ENCODE measurements at places on chromosomes 6 and 20.

GRCh38 chr20:5735845-5736510, 14.2 kb upstream of the SHLD1 start:
- DNase-seq = no peak

GRCh38 chr6:103699769-103700168, 1160.0 kb downstream of the HACE1 start:
- DNase-seq = no peak

GRCh38 chr6:134585517-134585873, 267.6 kb upstream of the SGK1 start:
- no peak for DNase-seq

- DNase-seq = peak; percentile 11
Measured at GRCh38 chr6:12637960-12638641, 78.5 kb upstream of the PHACTR1 start.

DNA sequence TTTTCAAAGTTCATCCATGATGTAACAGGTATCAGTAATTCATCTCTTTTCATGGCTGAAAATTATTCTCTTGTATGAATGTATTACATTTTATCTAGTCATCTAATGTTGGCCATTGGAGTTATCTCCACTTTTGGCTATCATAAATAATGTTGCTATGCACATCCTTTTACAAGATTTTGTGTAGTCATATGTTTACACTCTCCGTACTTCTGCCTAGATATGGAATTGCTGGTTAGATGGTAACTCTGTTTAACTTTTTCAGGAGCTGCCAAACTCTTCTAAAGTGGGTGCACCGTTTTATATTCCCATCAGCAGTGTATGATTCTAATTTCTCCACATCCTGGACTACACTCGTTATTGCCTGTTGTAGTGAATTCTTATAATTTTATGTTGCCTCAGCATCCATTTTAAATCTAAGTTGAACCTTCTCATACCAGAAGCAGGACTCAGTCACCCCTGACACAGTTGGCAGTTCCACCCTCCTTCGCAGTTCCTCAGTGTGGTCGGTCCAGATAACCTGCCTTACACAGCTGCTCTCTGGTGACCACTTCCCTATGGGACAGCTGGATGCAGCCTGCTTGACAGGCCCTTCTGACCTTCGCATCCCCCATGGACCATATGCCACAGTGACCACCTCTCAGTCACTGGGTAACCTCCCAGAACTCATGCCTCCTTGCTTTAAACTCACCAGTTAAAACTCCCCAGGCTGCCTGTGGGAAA, 33.9 kb downstream of the KIZ start:
- no peak for DNase-seq

GRCh38 chr20:41299899-41300298, 17.6 kb downstream of the ZHX3 start:
- DNase-seq = no peak

DNA sequence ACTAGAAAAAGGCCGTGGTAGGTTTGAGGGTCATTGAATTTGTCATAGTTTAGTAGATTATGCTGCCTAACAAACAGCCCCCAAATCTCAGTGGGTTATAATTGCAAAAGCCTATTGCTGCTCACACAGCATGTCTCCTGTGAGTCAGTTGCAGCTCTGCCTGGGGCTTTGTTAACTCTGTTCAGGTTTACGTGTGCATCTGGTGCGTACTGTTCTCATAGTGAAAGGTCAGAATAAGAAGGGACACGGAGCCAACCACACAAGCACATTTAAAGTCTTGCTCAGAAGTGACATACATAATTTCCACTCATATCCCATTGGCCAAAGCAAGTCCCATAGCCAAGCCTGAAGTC, 48.1 kb upstream of the BMP2 start:
- DNase-seq = no peak

DNA sequence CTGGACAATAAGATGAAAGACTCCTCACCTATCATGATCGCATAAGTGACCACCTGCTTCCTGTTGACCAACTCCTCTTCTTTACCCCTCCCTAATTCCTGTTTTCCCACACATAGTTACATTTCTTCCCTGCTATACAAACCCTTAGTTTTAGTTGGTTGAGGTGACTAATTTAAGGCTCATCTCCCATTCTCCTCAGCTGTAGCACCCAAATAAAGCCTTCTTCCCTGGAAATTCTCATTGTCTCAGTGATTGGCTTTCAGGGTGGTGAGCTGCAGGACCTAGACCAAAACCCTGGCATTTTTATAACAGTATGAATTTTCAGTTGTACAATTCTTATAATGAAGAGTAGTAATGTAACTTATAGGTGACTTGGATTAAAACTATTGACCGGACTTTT, 2.1 kb downstream of the FKBP1C start:
- no peak for DNase-seq

GRCh38 chr6:30481211-30481964, 7.9 kb upstream of the HLA-E start:
- DNase-seq = no peak

GRCh38 chr6:27838945-27839625, 73.1 kb downstream of the OR2B2 start:
- no peak for DNase-seq

DNA sequence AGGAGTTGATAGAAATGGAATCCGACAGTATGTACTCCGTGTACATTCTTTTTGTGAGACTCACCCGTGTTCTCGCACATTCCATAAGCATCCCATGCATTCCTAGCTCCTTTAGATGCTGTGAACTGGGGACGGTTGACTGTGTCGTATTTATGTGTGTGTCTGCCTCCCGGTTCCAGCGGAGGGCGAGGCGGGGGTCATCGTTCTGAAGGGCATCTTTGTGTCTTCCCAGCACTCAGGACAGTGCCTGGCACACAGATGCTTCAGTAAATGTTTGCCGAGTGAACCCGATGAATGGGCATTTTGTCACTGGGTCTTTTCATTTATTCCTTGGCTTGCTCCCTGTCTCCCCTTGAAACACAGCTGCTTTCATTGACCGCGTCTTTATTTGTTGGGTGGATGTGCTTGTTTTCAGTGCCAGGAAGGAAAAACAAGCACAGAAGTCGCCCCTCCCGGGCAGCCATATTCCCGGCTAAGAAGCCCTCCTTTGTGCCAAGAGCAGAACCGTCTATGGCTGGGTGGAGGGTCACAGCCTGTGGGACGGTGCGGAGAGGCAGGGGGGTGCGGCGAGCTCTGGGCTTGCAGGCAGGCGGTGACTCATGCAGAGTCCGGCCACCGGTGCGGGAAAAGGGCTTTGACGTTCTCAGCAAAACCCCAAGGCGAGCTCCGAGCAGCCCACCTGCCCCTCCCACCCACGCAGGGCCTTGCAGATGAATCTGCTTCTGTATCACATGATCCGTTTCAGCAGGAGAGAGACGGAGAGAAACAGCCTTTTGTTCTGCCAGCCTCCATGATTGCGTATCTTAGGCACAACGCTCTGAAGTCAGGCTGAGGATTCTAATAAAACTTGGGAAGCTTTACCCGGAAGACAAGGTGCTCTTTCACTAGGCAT, 11.2 kb upstream of the PSMG4 start:
- no peak for DNase-seq

DNA sequence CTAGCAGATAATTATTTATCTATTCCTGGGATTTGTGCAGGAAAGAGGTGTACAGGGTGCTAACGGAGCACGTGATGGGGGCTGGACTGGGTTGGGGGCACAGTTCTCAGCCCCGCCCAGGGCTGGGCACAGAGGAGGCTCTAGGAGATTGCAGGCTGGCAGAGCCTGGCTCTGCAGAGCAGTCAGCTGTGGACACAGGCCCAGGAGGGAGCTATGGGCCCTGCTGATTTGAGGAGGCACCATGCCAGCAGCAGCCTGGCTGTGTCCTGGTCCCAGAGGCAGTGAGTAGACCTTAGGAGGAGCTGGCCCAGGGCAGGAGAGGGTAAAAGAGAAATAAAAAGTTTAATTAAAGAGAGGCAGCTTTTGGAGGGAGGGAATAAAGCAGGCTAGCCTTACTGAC, 19.3 kb downstream of the MAFB start:
- DNase-seq = no peak

DNA sequence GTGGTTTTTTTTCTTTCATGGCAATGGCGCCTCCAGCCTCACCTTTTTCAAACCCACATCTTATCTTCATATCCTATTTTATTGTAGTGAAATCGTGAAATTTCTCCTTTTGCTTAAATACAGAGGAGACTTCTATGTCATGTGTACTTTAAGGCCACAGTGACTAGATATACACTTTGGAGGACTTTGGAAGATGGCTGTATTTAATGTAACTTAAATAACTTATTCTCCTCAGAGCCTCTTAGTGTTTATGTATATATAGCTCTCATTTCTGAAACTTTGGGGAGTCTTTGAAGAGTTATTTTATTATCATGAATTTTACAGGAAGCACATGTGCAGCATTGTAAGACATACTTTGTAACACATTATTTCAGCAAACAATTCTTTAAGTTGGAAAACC, 968 bp downstream of the LAMA2 start:
- DNase-seq = no peak

DNA sequence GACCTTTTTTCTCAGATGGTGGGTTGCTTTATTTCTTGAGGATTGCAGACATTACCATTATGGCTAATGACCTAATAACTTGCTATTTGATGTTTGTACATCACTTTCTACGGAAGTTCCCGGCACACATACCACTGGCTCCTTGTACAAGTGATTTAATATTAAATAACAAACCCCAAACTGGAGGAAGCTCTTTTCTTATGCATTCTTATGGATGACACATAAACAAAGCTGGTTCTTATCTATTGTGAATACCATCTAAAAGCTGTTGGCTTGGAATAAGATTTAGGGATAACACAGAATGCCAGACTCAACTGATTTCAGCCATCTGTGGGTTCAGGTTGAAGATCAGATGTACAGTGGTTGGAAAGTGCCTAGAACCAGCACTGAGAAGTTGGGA, 272.6 kb downstream of the TSHZ2 start:
- no peak for DNase-seq

DNA sequence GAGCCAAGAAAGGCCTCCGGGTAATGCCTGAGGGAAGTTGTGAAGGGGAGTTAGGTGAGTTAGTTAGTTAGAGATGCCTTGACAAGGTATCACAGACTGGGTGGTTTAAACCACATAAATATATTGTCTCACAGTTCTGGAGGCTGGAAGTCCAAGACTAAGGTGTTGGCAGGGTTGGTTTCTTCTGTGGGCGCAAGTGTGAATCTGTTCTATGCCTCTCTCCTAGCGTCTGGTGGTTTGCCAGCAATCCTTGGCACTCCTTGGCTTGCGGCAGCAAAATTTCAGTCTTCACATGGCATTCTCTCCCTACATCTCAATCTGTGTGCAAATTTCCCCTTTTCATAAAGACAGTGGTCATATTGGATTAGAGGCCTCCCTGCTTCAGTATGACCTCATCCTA, 29.7 kb upstream of the RANBP9 start:
- DNase-seq = no peak

DNA sequence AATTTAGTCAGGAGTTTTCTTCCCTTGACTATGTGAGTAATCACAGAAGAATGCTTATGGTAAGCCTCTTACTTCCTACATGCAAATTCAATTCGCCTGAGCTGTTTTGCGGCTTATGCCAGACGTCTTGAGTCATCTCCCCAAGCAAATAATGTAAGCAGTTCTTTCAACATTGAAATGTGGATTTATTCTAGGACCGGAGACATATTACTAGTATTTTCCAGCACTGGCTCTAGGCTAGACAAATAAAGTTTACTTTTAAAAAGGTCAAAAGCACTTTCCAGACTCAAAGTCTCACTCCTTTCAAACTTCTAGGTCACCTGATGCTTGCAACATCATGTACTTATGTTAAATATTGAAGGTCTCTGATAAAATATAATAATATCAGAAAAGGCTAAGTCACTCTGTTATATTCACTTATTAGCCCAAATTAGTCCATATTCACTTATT, 38.1 kb upstream of the NOX3 start:
- no peak for DNase-seq

DNA sequence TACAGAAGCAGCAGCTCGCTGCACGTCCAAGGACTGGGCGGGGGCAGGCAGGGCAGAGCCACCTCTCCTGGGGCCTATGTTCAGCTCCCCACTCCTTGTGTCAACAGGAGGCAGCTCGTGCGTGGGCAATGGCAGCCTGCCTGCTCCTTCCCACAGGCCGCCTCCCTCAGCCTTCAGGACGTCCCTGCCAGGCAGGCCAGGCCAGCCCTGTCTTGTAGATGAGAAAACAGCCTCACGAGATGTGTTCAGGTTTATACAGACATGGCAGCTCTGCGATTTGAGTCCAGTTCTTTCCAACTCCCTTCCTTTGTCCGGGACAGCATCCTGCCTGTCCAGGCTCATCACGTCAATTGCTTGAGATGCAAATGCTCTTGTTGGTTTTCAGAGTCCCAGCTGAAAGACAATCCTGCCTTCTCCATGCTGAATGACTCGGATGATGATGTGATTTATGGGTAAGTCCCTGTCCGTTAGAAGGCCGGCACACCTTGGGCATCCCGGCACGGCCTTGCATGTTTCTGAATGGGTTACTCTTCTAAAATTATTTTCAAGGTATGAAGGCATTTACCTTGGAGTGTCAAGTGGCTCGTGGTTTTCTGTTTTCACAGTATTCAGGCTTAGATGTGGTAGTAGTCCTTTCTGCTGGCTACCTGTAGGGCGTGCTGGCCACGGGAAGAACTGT, 13.5 kb downstream of the DYNLT1 start:
- no peak for DNase-seq

DNA sequence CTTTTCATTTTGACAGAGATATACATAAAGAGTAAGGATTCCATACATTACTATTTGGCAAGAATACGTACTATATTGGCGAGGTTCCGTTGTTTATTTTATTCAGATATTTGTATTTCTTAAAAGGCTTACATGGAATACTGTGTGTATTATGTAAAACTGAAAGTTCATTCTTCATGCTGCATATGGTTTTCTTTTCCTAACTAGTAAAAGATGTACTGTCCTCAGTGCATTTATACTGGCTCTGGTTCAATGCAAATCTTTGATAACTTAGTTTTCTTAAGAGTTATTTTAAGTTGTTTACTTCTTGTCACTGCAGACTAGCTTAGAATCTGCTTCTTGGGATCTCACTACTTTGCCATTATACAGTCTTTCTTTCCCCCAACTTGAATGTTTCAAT, 42.0 kb downstream of the ADGRB3 start:
- DNase-seq = no peak

DNA sequence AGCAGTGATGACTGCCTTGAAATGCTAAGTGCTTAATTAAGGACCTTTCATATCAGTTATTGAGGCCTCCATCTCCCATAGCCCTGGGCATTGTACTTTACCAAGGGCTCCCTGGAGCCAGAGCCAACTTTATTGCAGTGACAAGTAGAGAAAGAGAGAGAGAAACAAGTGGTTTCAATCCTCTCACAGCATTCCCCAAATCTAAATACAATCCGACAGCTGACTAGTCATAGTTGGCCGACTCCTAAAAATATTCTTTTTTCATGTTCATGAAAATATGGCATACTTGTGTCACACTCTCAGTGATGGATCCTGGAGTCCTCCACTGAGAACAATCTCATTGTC, 127.0 kb upstream of the TFAP2D start:
- no peak for DNase-seq

DNA sequence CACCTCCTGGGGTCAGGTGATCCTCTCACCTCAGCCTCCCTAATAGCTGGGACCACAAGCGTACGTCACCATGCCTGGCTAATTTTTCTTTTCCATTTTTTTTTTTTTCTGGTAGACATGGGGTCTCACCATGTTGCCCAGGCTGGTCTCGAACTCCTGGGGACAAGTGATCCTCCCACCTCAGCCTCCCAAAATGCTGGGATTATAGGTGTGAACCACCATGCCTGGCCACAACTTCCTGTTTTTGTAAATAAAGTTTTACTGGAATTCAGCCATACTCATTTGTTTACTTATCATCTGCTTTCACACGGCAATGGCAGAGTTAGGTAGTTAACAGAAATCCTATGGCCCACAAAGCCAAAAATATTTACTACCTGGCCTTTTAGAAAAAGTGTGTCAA, 7.8 kb upstream of the RUNX2 start:
- no peak for DNase-seq

- no peak for DNase-seq
Measured at GRCh38 chr6:112591329-112591728, 244.2 kb downstream of the RFPL4B start.

Data from NCI-H1105 (cell line).